ENCODE measurements at places on chromosomes 7 and 10.

GRCh38 chr7:10779465-10780399 lies 193.9 kb upstream of the PHF14 start:
- no peak for DNase-seq

DNA sequence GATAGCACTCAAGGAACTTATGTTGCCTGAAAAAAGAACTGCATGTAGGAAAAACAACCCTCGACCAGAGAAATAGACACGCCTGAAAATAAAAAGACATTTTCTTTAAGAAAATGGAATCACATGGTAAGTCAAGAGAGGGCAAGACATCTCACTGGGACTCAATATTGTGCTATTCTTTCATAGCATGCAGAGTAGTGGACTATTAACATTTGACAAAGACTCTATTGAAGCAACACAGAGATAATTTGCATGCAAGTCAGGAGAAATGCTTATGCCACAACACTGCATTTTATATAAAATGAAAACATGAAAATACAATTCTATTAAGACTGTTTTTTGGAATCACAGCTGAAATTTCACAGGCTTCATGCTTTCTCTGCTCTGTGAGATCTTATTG lies 77.9 kb upstream of the RHOBTB1 start:
- no peak for DNase-seq

- no peak for DNase-seq
Observed at GRCh38 chr7:107613948-107614347, 33.9 kb downstream of the BCAP29 start.

GRCh38 chr10:129673292-129673691 lies 206.3 kb downstream of the MGMT start:
- DNase-seq, result no peak

DNA sequence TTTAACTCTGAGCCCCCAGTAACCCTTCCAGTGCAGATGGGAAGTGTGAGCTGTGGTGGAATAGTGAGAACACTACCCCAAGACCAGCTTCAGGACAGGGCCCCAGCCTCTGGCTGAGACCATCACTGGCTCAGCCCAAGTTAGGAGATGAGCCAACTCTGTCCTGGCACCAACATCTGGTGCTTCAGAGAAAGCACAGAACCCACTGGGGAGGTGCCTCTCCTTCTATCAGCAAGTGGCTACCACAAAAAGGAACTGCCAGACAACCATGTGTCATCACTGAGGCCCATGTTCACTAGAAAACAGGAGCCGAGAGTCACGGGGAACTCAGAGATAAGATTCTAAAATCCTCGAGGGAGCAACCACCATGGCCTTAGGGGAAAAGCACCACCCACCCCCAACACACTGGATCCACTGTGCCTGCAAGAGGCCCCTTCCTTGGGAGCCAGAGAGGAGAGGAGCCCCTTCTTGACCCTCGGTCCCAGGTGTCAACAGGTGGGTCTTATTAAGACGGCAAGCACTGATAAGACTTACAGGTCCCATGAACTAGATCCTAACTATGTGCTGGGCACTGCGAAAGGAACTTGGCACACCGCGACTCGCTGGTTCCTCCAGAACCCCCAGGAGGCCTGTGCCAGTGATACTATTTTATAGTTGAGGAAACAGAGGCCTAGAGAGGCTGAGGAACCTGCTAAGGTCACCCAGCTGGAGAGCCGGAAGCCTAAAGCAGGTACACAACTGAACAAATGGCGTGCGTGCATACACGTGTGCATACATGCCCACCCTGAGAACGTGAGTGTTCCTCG lies 102.7 kb downstream of the FAM53B start:
- DNase-seq, result peak; percentile 55

GRCh38 chr10:66833861-66834260 lies 92.0 kb upstream of the LRRTM3 start:
- no peak for DNase-seq

- no peak for DNase-seq
Observed at GRCh38 chr10:97842656-97843280, 6.9 kb upstream of the GOLGA7B start.

DNA sequence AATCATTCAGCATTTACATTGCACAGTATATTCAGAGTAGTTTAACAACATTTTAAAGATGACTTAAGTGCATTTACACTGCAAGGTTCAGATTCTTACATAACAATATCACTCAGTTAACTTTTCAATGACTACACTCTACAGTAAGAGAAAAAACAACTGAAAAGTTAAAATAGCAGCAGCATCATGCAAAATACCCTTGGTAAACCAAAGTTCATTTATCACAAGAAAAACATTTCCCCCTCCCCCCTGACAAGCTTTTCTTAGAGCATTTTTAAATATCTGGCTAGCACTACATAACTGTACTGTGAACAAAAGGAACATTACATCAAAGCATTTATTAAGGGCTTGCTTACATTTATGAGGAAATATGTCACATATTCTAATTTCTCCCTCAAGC lies 179.5 kb upstream of the HGF start:
- DNase-seq, result no peak

DNA sequence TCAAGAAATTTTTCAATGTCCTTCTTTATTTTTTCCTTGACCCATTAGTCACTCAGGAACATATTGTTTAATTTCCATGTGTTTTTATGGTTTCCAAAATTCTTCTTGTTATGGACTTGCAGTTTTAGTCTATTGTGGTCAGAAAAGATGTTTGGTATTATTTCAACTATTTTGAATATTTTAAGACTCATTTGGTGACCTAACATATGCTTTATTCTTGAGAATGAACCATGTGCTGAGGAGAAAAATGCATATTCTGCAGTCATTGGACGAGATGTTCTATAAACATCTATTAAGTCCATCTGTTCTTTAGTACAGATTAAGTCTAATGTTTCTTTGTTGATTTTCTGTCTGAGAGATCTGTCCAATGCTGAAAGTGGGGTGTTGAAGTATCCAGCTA lies 42.3 kb upstream of the MDFIC start:
- DNase-seq, result no peak

DNA sequence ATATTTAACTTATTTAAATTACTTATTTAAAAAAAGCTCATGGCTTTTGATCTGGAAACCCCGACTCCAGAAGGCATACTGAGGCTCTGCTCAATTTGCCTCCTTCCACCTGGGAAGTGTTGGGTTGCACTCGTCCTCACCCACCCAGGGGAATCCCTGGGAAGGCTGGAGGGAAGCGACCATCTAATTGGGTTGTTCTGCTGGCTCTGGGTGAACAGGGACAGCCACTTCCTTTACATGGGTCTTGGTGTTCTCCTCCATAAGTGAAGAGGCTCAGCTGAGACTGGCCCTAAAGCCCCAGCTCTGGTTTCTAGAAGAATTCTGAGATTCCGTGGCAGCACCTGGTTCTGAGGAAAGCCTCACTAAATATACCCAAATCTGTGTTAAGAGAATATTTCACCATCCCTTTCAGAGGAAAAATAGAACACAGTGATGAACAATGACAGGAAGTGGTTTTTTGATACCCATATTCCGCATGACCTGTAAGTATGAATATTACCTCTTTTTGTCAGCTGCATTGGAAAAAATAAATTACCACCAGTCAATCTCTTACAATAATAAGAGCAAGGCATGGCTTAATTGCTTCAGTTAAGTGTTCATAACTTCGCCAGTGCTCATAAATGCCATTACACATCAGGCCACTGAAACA lies 131.1 kb upstream of the SHH start:
- DNase-seq, result no peak

DNA sequence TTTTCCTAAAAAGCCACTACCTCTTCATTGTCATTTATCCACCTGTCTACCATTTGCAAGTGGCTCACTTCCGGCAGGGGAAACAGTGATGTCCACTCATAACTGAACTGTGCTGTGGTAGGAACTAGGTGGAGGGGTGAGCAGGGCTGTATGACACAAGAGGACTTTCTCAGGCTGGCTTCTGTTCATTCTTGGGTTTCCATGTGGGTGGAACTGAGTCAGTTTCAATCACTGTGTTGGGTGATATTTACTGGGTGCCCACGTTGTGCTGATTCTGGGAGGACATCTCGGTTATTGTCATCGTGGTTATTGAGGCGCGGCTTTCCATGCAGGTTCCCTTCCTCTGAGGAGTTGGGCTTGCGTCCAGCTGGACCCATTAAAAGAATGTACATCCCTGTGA lies 38.8 kb downstream of the RAMP3 start:
- DNase-seq, result peak; percentile 83

DNA sequence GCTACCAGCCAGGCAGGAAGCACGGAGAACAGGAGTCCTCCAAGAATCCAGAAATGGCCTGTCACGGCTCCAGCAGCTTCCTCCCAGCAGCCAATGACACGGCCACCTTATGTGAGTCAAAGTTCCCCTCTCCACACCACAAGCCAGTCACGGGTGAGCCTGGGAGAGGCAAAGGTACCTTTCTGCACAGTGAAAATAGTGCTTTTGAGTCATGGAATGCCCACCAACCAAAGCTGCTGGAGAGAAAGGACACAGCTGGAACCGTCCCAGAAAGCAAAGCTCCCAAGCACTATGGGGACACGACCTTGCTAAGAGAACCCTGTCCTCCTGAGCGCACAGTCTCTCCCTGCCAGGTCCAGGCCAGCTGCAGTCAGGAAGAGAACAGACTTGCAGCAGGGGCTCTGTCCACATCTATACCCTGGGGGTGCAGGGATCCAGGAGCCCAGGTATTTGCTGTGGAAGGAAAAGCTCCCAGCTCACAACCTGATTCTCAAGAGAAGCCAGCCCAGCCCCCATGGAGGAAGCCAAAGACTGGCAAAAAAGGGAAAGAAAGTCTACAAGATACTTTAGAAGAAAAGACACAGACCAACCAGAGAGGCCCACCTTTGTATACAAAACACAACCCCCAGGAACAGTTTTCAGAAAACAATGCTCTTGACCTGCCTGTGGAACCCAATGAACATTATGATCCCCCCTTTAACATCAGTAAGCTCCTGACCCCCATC lies 24.4 kb downstream of the C10orf71 start:
- no peak for DNase-seq

- peak; percentile 29 for DNase-seq
Observed at GRCh38 chr10:45253183-45253914, 62.1 kb downstream of the OR13A1 start.

- no peak for DNase-seq
Observed at GRCh38 chr10:17415046-17415658, 39.2 kb downstream of the ST8SIA6 start.

DNA sequence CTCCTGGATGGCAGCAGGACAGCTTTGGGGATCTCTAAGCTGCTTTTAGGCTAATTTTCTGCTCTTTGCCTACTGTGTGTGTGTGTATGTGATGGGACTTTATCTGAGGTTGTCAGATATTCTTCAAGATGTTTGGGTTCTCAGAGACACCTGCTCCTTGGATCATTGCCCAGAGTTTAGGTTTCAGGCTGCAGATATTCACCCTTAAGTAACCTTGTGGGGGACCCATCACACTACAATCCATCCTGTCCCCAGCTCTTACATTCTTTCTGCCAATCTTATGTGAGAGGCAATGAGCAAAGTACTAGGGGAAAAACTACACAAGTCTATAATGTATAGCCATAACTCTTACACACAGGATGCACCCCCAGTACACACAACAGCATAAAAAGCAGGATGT lies 263.0 kb upstream of the ZWINT start:
- no peak for DNase-seq

DNA sequence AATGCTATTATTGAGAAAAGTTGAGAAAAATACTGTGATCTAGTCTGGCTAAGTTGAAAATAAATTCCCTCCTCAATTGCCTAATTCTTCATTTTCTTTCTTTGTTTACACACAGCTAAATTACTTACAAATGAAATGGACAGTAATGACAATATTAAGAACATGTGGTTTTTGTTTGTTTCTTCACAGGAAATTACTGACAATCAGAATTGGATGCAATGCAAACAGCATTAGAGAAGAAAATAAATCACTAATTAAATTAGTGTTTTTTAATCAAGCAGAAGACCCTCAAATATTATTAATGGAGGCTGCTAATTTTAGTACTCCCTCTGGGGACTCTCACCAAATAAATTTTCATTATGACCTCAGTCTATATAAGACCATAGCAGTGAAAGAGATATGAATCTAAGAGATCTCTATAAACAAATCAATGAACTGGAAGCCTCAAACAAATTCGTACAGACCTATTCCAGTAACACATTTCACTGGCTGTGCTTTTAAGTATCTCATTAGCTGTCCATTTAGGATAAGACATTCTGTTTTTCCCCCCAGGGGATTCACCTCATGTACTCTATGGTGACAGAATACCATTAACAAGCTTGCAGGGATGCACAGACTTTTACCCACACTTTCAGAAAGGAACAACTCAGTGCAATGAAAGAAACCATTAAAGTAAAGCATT lies 202.0 kb upstream of the DGKB start:
- DNase-seq, result no peak

DNA sequence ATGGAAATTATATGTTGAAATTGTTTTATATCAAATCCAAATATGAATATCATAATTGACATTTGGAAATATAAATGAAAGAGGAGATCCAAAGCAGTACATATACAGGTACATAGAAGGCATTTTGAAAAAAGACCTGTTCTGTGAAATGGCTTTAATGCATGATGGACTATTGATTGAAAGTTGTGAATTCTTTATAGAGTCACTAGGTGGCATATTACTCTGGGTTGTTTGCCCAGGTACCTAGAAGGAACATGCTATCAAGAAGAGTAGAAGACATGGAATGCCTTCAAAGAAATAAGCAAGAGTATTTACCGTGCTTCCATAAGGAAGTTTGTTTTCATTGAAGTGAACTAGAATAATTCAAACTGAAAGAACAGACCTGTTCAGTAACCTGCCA lies 160.0 kb upstream of the ANK3 start:
- DNase-seq, result no peak

DNA sequence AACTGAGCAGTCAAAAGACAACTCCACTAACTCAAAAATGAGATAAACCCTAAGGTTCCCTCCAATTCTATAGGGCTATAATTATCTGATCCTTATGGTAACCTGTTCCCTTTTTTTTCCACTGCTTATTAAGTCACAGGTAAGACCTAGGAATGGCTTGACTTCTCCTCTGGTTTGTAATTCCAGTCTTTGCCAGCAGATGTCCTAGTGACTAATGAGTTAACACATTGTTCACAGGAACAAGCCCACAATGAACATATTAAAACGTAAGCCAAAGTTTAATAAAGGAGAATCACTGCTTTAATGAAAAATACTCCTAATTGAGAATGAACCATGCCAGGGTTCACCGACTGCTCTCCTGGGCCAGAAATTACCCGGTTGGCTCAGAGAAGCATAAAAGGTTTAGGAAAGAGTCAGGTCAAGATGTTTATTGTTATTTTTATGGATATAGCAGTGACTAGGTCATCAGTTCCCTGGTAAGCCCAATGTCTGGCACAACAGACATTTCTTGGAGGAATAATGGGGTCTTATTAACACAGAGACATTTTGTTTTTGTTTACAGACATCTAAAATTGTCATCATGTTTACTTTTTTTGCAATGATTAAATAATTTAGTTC lies 120.1 kb downstream of the ELAPOR2 start:
- DNase-seq, result peak; percentile 45
